ENCODE measurements at places on chromosomes 12 and 14.

- DNase-seq, result peak; percentile 77
Measured at GRCh38 chr12:16350682-16351081, 3.2 kb downstream of the MGST1 start.

DNA sequence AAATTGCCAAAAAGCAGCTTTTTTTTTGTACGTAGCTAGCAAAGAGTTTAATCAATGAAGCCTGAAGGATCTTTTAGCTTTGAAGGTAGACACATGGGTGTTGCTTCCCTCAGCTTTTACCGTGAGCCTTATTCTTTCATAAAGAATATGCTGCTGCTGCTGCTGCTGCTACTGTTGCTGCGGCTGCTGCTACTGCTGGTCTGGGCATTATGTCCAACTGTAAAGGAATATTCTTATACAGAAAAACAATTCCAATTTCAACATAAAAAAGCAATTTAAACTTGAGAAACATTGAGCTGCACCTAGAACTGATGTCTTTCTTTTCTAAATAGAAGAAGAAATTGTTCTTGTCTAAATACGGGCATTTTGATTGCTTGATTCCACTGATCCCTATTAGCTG lies 38.9 kb upstream of the PPP1R12A start:
- no peak for DNase-seq

DNA sequence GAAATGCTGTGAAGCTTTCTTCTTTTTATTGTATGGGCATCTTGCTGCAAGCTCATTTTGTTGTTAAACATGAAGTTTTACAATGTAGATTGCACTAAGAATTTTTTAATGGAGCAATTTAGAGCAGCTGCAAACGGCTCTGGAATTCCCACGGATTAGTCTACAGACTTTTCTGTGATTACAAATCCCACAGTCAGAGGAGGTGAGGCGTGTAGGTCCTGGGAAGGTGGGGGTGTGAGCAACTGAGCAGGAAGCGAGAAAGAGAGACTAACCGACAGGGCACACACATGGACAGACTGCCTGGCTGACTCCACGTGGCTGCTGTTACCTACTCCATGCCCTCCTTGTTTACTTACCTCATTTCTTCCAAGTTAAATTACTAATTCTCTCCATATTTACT lies 348.5 kb downstream of the NPAS3 start:
- no peak for DNase-seq

- no peak for DNase-seq
Measured at GRCh38 chr12:130462558-130463274, 125.0 kb downstream of the PIWIL1 start.

DNA sequence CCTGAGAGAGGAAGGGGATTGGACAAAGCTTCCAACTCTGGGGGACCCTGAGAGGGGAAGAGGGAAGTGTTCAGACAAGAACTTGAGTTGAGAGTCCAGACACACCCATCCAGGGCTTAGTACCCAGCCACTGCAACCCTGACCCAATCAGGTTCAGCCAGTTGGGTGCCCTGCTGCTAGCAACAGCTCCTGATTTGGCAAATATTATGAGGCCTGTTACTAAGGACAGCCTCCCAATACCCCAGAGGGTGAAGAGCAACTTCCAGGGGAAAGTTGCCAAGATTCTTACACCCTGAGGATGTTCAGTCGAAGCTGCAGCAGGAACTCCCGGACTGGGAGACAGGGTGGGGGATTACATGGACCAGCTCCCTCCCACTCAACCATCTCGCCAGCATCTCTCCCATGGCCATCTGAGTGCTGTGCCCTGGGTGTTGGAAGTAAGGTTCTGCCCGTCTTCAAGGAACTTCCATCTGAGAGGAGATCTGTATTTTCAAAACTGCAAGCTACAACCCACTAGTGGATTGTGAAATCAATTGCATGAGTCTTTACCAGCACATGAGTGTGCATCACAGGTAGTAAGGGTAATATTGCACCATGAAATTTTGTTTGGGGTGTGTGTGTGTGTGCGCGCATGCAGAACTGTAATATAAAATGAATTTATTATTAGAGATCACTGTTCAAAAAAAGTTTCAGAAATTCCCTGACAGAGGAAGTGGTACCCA lies 11.5 kb upstream of the KRT78 start:
- DNase-seq, result peak; percentile 83

DNA sequence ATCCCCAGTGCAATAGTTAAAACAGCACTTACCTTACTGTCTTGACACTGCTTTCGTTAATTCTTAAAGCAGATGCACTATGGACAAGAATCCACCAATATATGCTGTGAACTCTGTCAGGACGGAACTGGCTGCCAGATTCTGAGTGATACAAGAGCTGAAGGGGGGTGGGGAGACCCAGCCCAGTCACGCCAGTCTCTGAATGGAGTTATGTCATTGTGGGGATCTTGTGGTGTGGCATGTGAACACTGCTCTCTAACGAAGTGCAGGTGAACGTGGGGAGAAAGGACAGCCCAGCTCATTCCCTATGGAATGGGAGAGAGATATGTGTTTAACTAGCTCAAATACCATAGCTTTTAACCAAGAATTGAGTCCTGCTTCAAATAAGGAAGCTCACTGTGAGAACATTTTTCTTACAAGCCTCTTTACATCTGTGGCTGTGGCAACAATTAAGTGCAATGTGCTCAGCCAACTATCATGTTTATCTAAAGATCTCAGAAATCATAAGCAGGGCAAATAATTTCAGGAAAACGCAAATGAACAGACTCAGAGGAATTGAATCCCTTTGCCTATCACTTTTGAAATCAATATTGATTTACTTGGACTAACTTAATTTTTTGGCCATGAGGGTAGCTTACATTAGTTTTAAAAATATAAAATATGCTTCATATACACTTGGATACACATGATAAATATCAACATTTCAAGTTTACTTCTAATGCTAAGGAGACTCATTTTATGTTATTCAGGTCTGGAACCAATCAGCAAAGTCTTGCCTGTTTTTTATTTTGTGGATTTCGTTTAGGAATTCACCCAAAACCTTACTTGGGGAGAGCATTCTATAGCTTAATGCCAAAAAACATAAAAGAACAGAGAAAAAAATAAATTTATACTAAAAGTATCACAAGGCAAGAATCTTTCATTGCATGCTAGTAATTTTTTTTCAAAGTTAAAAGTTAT lies at the start of gene LUM:
Gene LUM, minus strand, starts transcription at position 129 of the 960 bp plus-strand sequence. CDS start 2,515 bp downstream, outside the sequence.
- no peak for DNase-seq

DNA sequence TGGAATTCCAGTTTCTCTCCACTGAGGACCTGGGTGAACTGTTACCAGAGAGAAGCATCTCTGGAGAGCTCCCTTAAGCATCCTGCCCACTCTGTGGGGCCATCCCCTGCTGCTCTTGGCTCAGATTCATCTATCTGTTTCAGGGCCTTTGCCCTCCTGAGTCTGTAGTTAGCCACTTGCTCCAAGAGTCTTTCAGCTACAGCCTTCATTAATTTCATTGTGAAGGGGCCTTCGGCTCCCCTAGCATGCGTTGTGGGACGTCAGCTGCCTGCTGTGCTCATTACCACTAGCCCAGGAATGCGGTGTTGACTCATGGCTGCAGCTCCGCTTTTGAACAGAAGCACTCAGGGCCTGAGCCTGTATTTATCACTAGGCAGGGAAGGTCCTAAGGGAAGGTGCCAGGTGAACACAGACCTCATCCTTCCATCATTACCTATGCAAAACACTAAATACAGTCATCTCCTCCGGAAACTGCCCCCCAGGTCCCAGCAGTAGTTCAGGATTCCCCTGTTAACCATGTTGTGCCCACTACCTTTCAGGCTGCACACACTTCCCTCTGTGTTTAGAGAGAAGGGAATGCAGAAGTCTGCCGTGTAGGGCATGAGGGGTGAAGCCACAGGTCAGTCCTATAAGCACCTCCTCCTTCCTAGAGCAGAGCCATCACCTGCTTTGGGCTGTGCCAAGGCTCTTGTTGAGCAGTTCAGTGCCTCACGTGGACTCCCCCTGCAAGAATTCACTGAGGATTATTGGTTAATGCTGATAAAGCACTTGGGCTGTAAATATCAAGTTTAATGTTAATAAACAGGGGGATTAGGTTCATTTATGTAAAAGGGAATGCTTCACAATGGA lies 191.4 kb downstream of the CACNA1C start:
- no peak for DNase-seq

DNA sequence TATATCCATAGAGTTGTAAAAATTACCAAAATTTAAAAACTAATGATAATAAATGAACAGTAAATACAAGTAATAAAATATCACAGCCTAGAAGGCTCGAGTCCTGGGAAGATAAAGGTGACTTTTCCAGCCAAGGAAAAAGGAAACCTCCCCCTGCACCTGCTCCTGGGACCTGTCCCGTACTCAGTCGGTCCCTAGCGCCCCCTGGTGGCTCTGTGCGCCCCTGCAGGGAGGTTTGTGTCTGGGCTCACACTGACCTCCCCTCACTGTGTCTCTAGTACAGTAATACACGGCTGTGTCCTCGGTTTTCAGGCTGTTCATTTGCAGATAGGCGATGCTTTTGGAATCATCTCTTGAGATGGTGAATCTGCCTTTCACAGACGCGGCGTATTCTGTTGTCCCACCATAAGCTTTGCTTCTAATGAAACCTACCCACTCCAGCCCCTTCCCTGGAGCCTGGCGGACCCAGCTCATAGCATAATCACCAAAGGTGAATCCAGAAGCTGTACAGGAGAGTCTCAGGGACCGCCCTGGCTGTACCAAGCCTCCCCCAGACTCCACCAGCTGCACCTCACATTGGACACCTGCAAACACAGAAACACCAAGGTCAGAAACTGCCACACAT lies 1030.4 kb downstream of the TMEM121 start:
- no peak for DNase-seq

DNA sequence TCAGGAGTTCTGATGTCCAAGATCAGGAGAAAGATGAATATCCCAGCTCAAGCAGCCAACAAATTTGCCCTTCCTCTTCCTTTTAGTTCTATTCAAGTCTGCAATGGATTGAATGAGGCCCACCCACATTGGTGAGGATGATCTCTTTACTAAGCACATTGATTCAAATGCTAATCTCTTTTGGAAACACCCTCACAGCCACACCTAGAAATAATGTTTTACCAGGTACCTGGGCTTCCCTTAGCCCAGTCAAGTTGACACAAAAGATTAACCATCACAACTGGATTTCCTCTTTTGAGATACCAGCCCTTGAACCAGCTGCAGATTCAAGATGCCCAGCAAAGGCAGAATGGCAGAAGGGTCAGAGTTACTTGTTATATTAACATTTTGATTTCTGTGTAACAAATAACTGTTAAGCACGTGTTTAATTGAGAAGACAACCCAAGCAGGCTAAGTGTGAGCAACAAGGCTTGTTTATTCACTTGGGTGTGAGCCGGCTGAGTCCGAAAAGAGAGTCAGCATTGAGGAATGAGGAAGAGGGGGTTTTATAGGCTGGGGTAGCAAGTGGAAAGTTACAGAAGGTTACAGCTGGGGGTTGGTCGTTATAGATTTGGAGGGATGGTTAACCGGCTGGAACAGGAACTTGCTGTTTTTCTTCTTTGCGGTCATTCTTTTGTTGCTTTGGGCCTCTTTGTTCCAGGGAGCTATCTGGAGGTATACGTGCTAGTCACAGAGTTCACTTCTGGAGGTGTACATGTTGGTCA lies 180.3 kb downstream of the EMP1 start:
- DNase-seq, result no peak

DNA sequence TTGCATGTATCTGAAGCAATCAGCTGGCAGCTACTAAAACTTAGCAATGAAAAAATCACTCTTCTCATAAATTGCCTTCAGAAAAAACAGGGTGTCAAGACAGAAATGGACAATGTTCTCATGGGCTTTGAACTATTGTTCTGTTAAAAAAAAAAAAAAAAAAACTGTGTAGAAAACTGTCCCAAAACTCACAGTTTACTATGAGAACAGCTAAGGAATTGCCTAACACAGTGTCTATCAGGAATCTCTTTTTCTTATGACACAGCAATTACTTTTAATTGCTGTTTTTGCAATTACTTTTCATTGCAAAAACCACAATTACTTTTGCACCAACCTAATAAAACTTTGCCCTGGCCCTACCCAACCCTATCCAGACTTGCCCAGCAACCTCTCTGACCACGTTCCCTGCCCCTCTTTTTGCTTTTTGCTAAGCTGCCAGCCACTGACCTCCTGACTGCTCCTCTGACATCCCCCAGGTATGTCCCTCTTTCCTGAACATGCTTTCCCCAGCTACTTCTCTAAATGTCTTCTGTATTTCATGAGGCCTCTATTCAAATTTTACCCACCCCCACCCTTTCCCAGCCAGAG lies 68.0 kb upstream of the SLCO1C1 start:
- no peak for DNase-seq

DNA sequence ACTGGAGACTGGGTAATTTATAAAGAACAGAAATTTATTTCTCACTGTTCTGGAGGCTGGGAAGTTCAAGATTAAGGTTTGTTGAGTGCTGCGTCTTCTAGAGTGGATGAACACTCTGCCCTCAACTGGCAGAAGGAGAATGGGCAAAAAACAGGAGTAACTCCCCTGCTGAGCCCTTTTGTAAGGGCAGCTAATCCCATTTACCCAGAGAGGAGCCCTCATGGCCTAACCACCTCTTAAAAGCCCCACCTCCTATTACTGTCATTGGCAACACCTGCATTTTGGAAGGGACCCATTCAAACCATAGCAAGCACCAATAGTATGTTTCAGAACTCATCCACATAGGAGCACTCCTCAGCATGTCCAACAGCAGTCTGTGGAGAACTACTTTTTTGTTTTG lies 47.4 kb downstream of the BORCS5 start:
- no peak for DNase-seq

- peak; percentile 57 for DNase-seq
Measured at GRCh38 chr12:79407671-79408622, 282.8 kb downstream of the PAWR start.

GRCh38 chr14:90658541-90658967 lies 157.7 kb downstream of the TTC7B start:
- DNase-seq, result no peak

DNA sequence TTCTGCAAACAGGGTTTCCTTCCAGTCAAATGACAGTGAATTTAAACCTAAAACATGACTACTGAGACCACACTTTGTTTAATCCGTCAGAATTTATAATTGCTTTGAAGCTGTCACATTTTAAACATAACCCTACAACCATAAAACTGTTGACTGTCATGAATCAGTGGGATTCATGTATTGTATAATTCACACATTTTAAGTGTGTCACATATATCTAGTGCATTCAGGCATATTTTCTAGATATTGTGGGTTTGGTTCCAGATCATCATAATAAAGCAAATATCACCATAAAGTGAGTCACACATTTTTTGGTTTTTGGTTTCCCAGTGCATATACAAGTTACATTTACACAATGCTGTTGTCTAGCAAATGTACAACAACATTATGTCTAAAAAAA lies 304.4 kb downstream of the TMEM132D start:
- DNase-seq, result no peak

GRCh38 chr14:104302794-104303405 lies 164.5 kb downstream of the KIF26A start:
- peak; percentile 52 for DNase-seq

GRCh38 chr12:47065546-47065945 lies 13.9 kb upstream of the PCED1B start:
- DNase-seq, result no peak

GRCh38 chr12:113424915-113425823 lies 3.0 kb downstream of the SDSL start:
- no peak for DNase-seq

GRCh38 chr14:21915826-21916225 lies 242.2 kb upstream of the OR4E1 start:
- DNase-seq, result no peak
